Esophagus (tissue), 2 donors: ENCODE measurements at places on chromosomes 2 and 18. TPM values are rescaled to one million over a fixed set of nuclear protein-coding genes. Genes with fewer than 3 reads are reported as not detected.

WNT10A gene
- 13.7 TPM for polyA plus RNA-seq

UGT1A3 gene
- 0.07 TPM for polyA plus RNA-seq

ATG4B gene
- 43.2 TPM for polyA plus RNA-seq

MYCN gene
- polyA plus RNA-seq, result 0.51 TPM

OXER1 gene
- 2.5 TPM for polyA plus RNA-seq

TMEM37 gene
- 4.0 TPM for polyA plus RNA-seq

PROM2 gene
- 56.0 TPM for polyA plus RNA-seq
